ENCODE measurements at places on chromosomes 7 and 10.

GRCh38 chr10:96082748-96083147, 39.4 kb downstream of the CCNJ start:
- DNase-seq, result no peak

- no peak for DNase-seq
Observed at GRCh38 chr10:79003183-79004100, 65.3 kb upstream of the ZMIZ1 start.

DNA sequence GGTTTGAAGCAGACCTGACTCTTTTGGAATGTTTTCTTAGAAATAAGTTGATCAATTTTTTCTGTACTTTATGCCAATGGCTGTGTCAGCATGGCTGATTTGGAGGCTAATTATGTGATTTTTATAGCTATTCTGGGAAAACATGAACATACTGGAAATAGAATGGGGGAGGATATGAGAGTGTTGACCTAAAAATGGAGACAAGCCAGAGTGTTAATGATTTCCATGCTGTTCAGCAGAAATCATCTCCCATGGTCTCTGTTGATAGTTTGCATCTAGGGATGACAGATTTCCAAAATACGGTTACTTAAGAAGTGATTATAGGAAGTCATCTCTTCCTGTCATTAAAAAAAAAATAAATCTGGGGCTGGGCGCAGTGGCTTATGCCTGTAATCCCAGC, 32.7 kb upstream of the DMTF1 start:
- no peak for DNase-seq

DNA sequence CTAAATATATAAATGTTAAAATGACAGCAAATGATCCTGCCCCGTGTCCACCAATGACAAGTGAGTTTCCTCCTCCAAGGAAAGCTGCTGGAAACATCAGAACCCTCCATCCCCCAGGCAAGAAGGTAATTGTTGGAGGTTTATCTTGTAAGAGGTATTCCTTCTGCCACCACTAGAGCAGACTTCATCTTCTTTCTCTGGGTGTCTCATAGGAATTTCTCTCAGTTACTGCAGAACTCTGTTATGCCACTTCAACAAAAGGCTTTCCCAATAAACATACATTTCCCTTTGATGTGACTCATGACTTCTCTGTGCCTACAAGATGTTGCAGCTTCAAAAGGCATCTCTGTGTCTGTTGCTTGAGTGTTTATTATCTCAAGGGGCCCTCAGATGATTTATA, 279.1 kb downstream of the BMPER start:
- no peak for DNase-seq

GRCh38 chr10:82245157-82245556, 370.2 kb downstream of the NRG3 start:
- DNase-seq, result no peak

GRCh38 chr7:2046581-2047565, 185.9 kb downstream of the MAD1L1 start:
- no peak for DNase-seq

Data from naive thymus-derived CD4-positive, alpha-beta T cell (primary cell).